Activated CD4-positive, alpha-beta T cell treated with anti-CD3 and anti-CD28 coated beads, Interleukin-2, amount 10 ng/mL, durations not matched to agents 7 days and 5 days (primary cell): ENCODE measurements at places on chromosomes 3 and 15. TPM values are rescaled to one million over a fixed set of nuclear protein-coding genes. Genes with fewer than 3 reads are reported as not detected.

SCN11A gene
- 0.05 TPM for total RNA-seq

DNA sequence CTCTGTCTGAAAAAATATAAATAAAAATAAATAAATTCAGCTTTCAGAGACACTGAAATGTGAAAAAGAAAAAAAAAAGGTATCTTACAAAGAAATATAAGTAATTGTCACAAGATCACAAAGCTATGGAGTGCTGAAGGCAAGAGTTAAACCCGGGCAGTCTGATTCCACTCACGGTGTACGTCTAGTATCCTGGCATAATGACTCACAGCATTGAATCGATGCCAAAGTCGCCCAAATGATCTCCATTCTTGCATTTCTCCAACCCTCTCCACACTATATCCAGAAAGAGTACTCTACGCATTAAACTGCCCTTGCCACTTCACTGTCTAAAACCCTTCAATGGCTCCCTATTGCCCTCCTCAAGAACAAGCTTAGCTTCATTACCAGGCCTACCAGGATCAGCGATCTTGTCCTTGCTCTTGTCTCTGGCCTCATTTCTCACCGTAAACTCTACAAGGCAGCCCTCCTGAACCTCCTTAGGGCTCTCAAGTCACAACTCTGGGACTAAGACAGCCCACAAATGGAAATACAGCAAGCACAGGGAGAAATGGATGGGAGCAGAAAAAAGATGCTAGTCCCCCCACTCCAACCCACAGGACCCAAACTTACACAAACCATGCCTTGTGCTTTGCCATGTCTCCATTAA, 7.7 kb downstream of the SUCLG2 start:
- DNase-seq, result no peak

DNA sequence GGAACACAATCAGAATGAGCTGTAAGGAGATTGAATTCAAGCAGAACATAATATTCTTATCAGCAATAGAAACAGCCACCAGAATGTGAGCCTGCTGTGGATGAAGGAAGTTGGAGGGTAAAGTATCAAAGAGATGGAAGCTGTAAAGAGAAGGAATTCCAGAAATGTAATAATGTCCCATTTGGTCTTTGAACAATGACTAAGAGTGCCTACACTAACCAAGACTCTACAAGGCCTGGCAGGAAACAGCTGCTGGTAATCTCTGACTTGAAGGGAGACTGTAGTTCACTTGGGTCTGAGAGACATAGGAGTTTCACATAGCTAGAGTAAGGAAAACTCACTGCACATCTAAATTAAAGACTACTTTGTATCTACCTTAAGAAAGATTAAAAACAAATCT, 1176.0 kb upstream of the ALCAM start:
- no peak for DNase-seq

GRCh38 chr15:67167091-67167490, 87.4 kb downstream of the AAGAB start:
- no peak for DNase-seq

DNA sequence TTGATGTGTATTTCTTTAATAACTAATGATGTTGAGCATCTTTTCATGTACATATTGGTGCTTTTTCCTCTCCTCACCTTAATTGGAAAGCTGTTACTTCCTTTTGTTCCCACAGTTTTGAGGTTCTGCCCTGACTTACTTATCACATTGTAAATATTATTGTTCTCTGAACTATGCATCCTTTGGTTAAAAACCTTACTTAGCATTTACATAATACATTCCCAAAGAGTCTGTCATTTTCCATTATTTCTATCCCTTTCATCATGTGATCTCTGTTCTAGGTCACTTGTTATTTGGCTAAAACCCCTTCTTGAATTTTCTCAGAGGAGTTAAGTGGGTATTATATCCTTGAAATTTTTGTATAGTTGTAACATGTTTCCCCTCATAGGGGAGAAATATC, 33.0 kb downstream of the SLC12A6 start:
- DNase-seq, result no peak

GRCh38 chr3:70738291-70738681, 425.8 kb upstream of the MDFIC2 start:
- no peak for DNase-seq

XXYLT1 gene
- 7.7 TPM for total RNA-seq

DNA sequence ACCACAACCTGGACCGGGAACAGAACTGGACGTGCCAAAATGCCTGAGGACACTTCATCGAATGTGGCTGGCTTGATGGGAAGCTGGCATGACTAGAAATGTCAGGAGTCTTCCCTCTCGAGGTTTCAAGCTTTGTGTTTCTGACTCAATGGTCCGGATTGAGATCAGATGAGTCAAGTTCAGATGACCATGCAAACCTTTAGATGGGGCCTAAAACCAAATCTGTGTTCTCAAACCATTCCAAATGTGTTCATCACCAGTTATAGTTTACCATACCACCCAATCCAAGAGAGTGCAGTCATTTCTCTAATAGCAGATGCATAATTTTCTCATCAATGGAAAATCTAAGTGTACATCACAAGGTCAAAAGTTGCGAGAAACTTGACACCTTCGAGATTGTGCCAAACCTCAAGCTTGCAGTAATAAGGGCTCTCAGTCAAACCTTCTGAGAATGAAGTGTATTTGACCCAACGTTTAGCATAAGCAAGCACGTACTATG, 369.1 kb downstream of the RORA start:
- no peak for DNase-seq

LDHAL6B gene
- total RNA-seq, result not detected

- no peak for DNase-seq
Observed at GRCh38 chr3:18648868-18649462, 223.8 kb upstream of the SATB1 start.

DNA sequence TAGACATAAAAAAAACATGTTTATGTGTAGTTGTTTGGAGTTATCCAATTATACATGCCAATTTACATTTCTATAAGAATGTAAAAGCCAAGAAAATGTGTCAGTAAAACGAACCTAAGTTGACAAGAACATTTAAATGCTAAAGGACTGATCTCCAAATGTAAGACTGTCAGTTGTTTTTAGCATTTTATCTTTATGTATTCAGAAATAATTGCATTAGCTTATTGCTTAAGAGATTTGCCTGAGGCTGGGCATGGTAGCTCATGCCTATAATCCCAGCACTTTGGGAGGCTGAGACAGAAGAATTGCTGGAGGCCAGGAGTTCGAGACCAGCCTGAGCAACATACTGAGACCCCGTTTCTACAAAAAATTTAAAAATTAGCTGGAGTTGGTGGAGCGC, 26.9 kb downstream of the PXK start:
- no peak for DNase-seq

DNA sequence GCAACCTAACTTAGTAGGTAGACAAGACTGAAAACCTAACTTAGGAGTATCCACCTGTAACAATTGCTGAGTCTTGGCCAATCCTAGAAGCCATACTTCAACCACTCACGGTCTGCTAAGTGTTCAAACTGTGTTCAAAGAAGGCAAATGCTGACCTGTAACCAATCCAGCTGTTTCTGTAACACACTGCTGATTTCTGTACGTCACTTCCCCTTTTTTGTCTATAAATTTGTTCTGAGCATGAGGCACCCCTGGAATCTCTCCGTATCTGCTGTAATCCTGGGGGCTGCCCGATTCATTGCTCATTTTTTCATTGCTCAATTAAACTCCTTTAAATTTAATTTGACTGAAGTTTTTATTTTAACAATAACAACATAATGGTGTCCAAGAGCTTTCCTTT, 451.4 kb upstream of the ATP10A start:
- DNase-seq, result no peak

GRCh38 chr15:100592898-100593297, 9.1 kb downstream of the LINS1 start:
- DNase-seq, result no peak

- no peak for DNase-seq
Observed at GRCh38 chr3:128745742-128746141, 19.8 kb downstream of the RAB7A start.

DNA sequence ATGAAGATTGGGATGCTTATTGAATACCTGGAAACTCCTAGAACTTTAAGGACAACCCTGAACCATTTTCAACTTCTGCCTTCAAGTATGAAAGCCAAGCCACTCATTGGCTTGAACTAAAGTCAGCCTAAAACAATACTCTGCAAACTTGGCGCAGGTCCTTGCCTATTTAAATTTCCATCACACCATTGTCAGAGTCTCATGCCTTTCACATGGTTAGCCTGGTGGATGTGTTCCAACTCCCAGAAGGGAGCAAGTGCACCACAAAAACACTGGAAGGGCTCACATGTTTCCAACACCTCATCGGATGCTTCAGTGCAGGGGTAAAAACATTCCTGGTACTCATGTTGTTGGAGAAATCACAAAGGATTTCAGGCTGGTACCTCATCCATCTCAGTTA, 511.6 kb upstream of the MDFIC2 start:
- DNase-seq, result no peak

DNA sequence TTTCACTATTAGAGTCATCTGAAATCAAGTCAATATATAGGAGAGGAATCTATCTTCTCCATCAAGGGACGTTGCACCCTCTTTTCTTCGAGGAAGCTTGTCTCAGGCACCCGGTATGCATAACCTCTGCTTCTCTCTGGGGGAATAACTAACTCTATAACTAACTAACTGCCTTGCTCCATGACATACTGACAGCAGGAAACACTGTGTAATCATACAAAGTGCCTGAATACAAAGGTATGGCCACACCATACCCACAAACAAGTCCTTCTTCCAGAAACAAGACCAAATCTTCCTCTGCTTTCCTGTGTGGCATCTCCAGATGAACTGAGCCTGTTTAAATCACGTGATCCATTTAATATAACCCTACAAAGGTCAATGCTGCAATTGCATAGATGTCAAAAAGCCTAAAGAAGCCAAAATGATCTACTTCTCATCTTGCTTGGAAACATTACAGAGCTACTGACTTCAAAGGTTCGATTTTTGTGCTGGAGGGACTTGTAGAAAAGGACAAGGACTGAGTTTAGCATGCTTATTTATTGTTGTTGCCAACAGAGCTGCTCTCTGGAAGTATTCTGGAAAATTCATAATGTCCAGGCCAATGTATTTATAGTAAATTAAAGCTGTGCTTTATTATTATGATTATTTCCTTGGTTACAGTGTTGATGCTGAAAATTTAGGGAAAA, 380.5 kb downstream of the FOXP1 start:
- DNase-seq, result no peak

DNA sequence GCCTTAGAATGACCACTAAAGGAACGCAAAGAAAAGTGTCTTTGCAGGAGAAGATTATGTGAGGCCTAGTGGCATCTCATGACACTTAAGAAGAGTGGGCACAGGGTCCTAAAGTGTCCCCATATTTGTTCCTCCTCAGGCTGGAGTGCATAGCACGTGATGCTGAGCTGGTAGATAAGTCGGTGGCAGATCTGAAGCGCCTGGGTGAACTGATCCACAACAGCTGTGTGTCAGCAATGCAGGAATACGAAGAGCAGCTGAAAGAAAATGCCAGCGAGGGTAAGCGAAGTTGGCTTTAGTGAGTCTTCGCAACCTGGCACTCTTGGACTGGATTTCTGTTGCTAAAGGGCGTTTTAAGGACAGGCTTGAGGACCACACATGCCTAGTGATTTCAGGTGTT, 92.6 kb downstream of the CHD2 start:
- no peak for DNase-seq

PXYLP1 gene
- 12.1 TPM for total RNA-seq

DNA sequence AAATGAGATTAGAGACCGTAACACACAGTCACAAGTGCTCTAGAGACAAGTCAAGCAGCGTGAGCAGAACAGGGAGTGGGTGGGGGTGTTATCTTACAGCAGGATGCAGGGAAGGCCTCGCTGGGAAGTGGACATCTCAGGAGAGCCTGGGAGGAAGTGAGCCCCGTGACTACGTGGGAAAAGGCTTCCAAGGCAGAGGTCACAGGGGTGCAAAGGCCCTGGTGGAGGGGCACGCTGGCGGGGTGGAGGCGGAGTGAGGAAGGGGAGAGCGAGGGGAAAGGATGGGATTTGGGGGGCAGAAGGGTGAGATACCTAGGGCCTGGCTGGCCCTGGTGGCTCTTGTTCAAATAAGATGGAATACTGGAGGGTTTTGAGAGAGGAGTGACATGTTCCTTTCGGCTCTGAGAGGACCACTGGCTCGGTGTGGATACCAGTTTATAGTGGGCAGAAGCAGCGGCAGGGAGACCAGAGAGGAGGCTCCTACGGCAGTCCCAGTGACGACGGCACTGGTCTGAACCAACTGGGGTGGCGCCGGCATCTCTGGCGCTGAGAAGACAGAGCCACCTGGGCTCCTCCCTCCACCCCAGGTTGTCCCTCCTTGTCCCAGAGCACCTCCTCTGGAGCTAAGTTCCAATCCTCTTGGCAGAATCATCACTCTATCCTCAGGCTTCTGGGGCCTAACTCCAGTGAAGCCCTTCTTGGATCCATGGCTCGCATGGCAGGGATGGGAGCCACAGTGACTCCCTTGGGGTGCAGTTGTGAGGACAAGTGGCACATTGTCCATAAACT, 266.2 kb upstream of the LYSMD4 start:
- no peak for DNase-seq

- peak; percentile 91 for DNase-seq
Observed at GRCh38 chr3:141231101-141231951, at the start of gene PXYLP1. PXYLP1 (plus strand) TSS chr3:141231825; CDS start chr3:141260176, 28,351 bp downstream.

DNA sequence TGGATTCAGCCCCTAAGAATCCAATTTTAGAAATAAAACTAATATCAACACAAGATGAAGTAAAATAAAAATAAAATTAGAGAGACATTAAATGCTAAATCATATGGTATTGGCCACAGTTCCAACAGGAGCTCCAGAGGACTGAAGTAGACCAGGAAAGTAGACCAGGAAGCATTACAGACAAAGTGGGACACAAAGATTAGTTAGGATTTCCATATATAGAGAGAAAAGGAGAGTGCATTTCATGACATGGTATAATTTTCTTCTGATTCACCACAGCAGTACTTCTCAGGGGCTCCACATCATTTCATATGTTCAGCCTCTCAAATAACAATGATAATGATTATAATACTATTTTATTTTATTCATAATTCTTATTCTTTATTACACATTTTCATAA, 18.3 kb downstream of the FGF7 start:
- DNase-seq, result no peak

DNA sequence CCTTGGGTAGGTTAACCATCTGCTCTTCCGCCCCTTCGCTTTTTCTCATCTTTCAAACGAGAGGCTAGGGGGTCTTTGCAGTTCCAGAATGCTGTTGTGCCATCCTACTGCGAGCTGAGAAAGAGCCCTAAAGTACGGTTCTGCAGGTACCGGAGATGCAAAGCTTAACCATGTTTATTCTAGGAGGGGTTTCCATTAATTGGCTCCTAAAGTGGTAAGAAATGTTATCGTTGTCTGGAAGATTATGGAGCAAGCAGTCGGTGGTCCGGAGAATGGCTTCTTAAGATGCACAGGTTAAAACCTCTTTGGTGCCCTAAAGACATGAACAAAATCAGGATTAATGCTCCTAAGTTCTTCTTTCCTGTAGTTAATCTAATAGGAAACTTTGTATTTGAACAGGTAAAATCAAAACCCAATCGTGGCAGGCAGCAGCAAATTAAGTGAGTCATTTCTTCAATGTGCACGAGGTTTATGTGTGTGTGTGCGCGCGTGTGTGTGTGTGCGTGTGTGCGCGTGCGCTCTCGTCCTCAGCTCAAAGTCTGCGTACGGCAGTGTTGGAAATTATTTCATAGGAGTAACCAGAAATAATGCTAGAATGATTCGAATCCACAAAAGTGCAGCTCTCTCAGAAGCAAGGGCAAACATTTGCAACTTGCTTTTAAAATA, 772 bp downstream of the FAM81A start:
- no peak for DNase-seq

SLC12A8 gene
- 0.37 TPM for total RNA-seq

POC1A gene
- 28.2 TPM for total RNA-seq

VIPR1 gene
- 21.3 TPM for total RNA-seq

BFSP2 gene
- 0.33 TPM for total RNA-seq
